ELF-1 (cell line): ENCODE measurements at places on chromosomes 11 and 22.

GRCh38 chr11:114317787-114318137 lies 21.6 kb downstream of the NNMT start:
- peak; percentile 77 for DNase-seq

DNA sequence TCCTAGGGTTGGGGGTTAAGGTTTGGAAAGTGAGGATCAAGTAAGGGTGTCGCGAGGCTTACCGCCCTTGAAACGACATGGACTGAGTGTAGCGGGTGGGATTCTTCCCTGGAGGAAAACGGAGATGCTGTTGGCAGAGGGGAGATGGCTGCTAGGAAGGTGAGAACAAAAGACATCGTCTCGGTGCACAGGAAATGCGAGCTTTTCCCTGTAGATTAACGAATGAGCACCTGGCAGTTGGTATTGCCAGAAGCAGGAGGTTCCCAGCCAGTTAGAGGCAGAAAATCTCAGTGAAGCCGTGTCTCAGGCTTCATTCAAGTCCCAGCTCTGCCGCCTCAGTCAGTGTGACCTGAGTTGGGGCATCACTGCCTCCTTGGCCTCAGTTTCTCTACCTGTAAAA lies 1.4 kb upstream of the LHFPL7 start:
- DNase-seq, result no peak

DNA sequence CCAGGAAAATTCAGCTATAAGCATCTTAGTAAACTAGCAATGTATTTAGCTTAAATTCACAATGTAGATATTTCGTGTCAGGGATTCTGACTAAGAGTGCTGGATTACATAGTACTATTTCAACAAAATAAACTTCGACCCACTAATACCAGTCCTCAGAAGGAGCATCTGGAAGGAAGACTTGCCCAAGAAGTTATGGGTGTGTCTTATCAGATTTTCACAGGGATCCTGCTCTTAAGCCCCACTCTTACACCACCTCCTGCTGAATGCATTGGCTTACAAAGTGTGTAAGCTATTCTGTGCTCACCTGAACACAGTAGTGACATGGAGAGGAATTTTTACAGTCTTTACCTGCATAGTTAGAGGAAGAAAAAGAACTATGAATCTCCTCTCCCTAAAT lies 35.4 kb upstream of the ANO5 start:
- no peak for DNase-seq

DNA sequence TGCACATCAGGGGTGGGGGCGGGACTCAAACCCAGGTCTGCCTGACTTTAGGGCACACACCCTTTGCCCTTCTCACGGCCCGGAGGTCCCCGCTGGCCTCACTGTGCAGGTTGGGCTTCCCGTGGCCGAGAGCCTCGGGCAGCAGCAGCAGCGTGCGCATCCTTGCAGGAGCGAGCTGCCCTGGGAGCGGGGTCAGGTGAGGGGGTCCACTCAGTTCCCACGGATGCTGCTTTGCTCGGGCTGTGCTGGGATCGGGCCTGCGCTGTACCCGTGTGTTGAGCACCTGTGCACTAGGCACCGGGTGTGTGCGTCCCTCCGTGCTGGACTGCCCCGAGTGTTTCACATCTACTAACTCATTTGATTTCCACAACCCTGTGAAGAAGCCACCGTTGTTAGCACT lies 25.1 kb downstream of the PRR5 start:
- no peak for DNase-seq

DNA sequence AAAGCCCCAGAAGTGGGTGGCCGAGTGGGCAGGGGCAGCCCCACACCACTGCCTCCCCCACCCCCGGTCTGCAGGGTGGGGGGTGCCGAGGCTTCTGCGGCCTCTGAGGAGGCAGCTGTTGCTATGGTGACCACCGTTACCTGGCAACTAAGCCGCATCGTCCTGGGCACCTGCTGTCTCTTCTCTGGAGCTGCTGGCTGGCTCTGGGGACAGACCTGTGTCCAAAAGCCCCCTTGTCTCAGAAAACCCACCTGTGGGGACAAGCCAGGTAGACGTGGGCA lies 79.9 kb upstream of the PRR5 start:
- peak; percentile 49 for DNase-seq

DNA sequence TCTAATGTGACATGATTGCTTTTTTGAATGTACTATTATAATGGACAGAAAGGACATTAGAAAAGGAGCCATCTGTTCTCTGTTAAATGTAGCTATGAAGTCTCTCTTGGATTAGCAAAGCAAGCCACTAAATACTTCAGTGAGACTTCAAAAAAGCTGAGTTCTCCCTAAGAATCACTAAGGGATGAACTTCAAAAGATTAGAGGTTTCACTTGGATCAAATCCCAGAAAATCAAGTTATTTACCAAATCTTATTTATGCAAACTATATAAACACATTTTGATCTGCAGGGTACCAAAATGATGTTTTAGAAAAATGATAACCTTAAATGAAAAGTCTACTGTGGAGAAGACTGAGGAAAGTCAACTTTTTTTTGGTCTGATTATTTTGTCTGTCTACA lies 82.1 kb upstream of the MTMR2 start:
- DNase-seq, result no peak

DNA sequence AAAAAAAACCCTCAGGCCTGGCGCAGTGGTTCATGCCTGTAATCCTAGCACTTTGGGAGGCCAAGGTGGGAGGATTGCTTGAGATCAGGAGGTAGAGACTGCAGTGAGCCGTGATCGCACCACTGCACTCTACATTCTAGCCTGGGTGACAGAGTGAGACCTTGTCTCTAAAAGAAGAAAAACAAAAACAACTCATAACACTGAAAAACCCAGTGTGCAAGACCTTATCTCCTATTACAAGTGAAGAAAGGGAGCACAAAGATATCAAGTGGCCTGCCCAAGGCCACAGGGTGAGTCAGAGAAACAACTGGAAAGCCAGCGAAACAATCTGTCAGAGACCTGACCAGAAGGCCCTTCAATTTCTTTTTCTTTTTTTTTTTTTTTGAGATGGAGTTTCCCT lies 2.5 kb downstream of the TXN2 start:
- DNase-seq, result no peak

DNA sequence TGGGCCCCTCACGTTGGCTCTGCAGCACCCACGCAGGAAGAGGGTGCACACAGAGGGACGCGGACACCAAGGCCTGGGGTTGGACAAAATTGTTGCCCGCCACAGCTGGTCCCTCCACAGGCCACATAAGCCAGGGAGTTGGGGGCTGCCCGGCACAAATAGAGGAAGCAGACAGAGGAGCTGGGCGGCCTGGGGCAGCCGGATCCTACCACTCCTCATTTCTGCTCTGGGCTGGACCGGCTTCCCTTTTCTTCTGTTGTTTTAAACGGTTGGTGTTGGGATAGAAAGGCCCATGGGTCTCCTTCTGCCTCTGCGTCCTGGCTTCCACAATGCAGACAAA lies 36.4 kb upstream of the LINC01488 start:
- DNase-seq, result no peak

DNA sequence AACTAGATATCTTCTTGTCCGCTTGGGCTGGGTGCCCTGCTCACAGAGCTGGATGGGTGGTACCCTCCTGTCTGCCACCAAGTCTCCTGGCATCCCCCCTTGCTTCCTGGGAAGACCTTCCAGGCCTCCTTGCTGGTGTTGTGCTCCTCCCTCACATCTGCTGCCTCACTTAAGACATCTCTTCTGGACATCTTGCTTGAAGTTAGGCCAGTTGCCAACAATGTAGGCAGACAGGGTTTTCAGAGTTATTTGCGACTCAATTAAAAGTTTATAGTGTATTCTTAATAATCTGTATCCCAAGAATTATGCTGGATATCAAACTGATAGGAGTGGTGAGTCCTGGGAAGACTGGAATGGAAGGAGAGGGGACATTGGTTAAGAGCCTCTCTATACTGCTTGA lies 64.0 kb upstream of the TNRC6B start:
- no peak for DNase-seq

GRCh38 chr11:128582496-128583366 lies 4.6 kb downstream of the ETS1 start:
- peak; percentile 85 for DNase-seq

GRCh38 chr11:124150684-124151083 lies 32.5 kb upstream of the OR10D3 start:
- DNase-seq, result no peak

- no peak for DNase-seq
Observed at GRCh38 chr11:114416441-114416961, 16.0 kb downstream of the RBM7 start.

DNA sequence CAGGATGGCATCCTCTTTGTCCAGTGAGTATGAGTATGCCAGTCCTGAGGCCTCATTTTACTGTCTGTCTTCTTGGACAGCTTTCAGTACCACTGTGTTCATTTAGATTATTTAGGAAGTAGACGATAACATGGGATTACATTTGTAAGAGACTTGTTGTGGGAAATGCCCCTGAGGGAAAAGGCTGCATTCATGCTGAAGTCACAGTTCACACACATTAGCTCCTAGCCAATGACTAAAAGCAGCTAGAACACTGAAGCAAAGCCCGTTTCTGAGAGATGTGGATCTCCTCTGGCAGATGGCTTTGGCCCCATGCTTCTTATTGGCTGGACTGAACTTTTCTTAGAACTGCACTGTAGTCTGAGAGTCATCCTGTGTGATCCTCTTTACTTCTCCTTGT lies 242.4 kb downstream of the FAM76B start:
- DNase-seq, result no peak

DNA sequence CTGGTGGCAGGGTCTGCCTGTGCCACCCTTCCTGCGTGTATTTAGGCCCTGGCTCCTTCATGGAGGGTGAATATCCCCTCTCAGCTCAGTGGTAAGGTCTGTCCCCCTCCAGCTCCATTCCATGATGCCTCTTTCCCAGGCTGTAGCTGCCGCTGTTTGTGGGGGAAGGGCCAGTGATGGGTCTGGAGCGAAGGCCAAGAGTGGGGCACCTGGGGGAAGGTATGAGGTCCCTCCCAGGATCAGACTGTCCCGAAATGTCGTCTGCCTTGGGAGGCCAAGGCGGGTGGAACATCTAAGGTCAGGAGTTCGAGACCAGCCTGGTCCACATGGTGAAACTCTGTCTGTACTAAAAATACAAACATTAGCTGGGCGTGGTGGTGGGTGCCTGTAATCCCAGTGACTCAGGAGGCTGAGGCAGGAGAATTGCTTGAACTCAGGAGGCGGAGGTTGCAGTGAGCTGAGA lies 1.1 kb downstream of the CD151 start:
- no peak for DNase-seq

GRCh38 chr22:35660291-35661127 lies 12.3 kb downstream of the APOL6 start:
- no peak for DNase-seq

- DNase-seq, result peak; percentile 30
Observed at GRCh38 chr11:3626250-3626960, 15.4 kb downstream of the ART5 start.

DNA sequence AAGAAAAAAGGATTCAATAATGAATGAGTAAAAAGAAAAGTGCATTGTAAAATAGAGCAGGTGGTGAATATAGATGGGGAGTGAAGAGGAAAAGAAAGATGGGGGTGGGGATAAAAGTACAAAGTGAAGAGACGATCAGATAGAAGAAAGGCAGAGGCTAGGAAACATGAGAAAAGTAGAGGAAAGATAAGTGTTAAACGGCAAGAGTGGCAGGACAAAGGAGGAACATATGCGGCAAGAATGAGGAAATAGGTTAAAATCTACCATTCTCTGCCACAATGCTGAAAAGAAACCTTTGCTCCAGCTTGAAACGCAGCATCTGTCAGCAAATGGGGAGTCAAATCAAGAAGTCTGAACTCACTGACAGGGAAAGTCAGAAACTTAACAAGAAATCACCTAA lies 6.8 kb downstream of the FUT4 start:
- DNase-seq, result no peak

GRCh38 chr11:35163702-35164496 lies 24.9 kb downstream of the CD44 start:
- peak; percentile 41 for DNase-seq

DNA sequence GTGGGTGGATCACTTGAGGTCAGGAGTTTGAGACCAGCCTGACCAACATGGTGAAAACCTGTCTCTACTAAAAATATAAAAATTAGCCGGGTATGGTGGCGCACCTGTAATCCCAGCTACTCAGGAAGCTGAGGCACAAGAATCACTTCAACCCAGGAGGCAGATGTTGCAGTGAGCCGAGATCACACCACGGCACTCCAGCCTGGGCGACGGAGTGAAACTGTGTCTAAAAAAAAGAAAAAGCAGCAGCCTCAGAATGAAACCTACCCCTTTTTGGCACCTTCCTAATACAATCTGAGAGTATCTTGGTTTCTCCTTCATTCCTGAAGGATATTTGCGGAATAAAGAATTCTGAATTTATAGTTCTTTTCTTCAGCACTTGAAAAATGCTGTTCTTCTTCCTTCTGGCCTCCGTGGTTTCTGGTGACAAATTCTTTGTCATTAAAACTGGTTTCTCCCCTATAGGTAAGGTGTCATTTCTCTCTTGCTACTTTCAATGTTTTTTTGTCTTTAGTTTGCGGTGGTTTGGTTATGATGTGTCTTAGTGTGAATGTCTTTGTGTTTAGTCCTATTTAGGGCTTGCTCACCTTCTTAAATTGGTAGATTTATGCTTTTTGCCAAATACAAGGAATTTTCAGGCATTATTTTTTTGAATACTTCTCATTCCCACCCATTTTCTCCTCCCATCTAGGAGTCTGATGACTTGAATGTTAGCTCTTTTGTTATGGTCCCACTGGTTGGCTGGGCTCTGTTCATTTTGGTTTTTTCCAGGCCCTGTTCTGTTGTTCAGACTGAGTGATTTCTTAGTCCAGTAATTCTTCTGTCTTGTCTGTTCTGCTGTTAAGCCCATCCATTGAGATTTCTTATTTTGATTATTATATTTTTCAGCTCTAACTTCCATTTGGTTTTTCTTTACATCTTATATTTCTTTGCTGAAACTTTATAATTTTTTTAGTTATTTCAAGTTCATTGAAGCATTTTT lies 15.4 kb downstream of the ASRGL1 start:
- no peak for DNase-seq

- peak; percentile 57 for DNase-seq
Observed at GRCh38 chr22:28799606-28800307, 612 bp downstream of the XBP1 start.

DNA sequence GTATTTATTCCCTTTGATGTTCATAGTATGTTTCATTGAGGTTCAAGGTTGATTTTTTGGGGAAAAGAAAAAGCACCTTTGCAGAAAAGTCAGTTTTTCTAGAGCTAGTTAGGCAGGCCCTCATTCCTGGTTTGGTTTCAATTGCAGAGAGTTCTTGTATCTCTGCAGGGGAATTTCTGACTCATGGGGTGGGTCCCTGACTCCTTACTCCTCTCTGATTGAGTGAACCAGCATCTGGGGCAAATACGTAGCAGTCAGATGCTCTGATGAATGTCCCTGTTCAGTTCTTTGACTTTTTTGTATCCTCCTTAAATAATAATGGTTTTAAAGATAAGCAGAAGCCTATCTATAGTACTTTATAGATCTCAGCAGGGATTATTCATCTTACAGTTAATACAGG lies 7.7 kb upstream of the NCR3LG1 start:
- no peak for DNase-seq

GRCh38 chr11:35619855-35620640 lies 1.8 kb downstream of the FJX1 start:
- DNase-seq, result peak; percentile 86

- DNase-seq, result no peak
Observed at GRCh38 chr11:68199295-68199987, 13.7 kb downstream of the KMT5B start.
